ENCODE measurements at places on chromosomes 7 and 10. TPM values are rescaled to one million over a fixed set of nuclear protein-coding genes. Genes with fewer than 3 reads are reported as not detected.

The PRKCQ gene
- 0.26 TPM for polyA plus RNA-seq

The SEMA3C gene
- polyA plus RNA-seq: 386 TPM

The OR6B1 gene
- not detected for polyA plus RNA-seq

The IL15RA gene
- polyA plus RNA-seq: not detected

The MYL7 gene
- polyA plus RNA-seq: not detected

The CCDC3 gene
- polyA plus RNA-seq: 3.8 TPM

The HMX3 gene
- polyA plus RNA-seq: not detected

The CPA4 gene
- 8.9 TPM for polyA plus RNA-seq

The IGFBP3 gene
- polyA plus RNA-seq: 1.6 TPM

The STAG3 gene
- not detected for polyA plus RNA-seq

The NCF1 gene
- 0.70 TPM for polyA plus RNA-seq

The MTERF1 gene
- 22.9 TPM for polyA plus RNA-seq

The VGF gene
- polyA plus RNA-seq: 36.8 TPM

The ADRA2A gene
- 1.5 TPM for polyA plus RNA-seq

The RAMP3 gene
- polyA plus RNA-seq: not detected

The DNAJC30 gene
- 1.1 TPM for polyA plus RNA-seq

The NPS gene
- polyA plus RNA-seq: not detected
